HepG2 (cell line): ENCODE measurements at places on chromosomes 12 and 14.

DNA sequence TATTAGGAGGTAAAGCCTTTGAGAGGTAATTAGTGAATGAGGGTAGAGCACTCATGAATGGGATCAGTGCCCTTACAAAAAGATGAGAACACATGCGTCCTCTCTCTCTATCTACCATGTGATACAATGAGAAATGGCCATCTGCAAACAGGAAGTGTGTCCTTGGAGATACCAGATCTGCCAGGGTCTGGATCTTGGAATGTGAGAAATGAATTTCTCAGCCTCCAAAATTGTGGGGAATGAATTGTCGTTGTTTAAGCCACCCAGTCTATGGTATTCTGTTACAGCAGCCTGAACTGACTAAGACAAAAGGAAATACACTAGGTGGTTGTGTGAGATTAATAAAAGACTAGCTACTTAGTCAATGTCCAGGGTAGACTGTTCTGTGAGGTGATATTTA, 366.6 kb downstream of the NELL2 start:
- H3K4me1 ChIP-seq: no peaks in the 10 kb centered on the region
- no peak overlapping the region for H3K27ac ChIP-seq
- DNase-seq: no peak
- H3K27me3 ChIP-seq: no peaks in the 10 kb centered on the region
- no peak overlapping the region for H3K4me3 ChIP-seq

DNA sequence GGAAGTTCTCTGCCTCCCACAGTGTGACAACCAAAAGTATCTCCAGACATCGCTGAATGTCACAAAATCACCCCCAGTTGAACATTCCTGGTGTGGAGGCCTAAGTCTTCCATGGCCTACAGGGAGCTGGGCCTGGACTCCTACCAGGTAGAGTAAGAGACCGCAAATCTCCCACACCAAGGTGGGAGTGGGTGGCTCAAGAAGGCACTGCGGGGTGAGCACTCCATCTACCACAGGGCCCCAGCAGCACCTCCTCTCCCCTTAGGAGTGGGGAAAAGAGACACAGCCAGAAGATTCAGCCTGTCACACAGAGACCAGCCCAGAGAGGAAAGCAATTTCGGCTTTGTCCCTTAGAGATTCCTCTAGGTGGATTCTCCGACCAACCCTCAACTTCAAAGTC, 25.5 kb downstream of the LRTM2 start:
- no peak overlapping the region for H3K4me3 ChIP-seq
- H3K27me3 ChIP-seq: peaks cover 9% of the 10 kb centered on the region
- H3K27ac ChIP-seq: no peak overlapping the region
- no peak for DNase-seq

DNA sequence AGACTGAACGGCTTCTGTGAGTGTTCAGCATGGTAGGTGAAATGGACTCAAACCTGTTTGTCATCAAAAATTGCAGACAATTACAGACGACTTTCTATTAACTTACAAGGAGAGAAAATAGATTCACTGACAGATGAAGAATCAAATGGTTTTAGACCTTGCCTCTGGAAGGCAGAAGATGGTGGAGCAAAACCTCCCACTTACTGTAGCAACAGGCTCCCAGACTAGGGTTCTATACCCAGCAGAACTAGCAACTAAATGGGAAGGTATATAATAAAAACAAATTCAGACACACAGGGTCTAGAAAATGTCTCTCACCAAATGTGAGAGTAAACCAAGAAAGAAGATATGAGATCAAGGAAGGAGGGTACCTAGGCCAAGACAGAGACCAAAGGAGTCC, 36.8 kb downstream of the RNF34 start:
- no peak overlapping the region for H3K4me3 ChIP-seq
- H3K27ac ChIP-seq: no peak overlapping the region
- no peak for DNase-seq
- no peaks in the 10 kb centered on the region for H3K4me1 ChIP-seq
- no peaks in the 10 kb centered on the region for H3K27me3 ChIP-seq

GRCh38 chr12:54033980-54034784, 1.3 kb downstream of the HOXC5 start:
- no peaks in the 10 kb centered on the region for H3K36me3 ChIP-seq
- H3K4me1 ChIP-seq: peaks cover 7% of the 10 kb centered on the region; the same call in 1 of the 2 replicates
- DNase-seq: no peak
- H3K27me3 ChIP-seq: peaks cover 71% of the 10 kb centered on the region
- H3K4me3 ChIP-seq: no peak overlapping the region

- peaks cover under 1% of the 10 kb centered on the region; the same call in 1 of the 2 replicates for H3K4me1 ChIP-seq
- H3K36me3 ChIP-seq: no peaks in the 10 kb centered on the region
- H3K27me3 ChIP-seq: no peaks in the 10 kb centered on the region
- no peak for DNase-seq
- H3K4me3 ChIP-seq: no peak overlapping the region
Observed at GRCh38 chr12:42582050-42582449, 7.5 kb downstream of the PRICKLE1 start.
